Myocyte (in vitro differentiated cells): ENCODE measurements at places on chromosomes 7 and 10. TPM values are rescaled to one million over a fixed set of nuclear protein-coding genes. Genes with fewer than 3 reads are reported as not detected.
A peak's percentile ranks its signal among the peaks of the same experiment; 100 is the strongest.

The PNLIPRP2 gene
- not detected in 2 replicates for total RNA-seq

The MBL2 gene
- not detected in 2 replicates for total RNA-seq

The CYCS gene
- total RNA-seq, result 120 and 208 TPM in 2 replicates

The IFIT3 gene
- total RNA-seq, result 12.3 and 21.8 TPM in 2 replicates

The TBX20 gene
- not detected in 2 replicates for total RNA-seq

The CTNNA3 gene
- 3.1 and 6.9 TPM in 2 replicates for total RNA-seq

DNA sequence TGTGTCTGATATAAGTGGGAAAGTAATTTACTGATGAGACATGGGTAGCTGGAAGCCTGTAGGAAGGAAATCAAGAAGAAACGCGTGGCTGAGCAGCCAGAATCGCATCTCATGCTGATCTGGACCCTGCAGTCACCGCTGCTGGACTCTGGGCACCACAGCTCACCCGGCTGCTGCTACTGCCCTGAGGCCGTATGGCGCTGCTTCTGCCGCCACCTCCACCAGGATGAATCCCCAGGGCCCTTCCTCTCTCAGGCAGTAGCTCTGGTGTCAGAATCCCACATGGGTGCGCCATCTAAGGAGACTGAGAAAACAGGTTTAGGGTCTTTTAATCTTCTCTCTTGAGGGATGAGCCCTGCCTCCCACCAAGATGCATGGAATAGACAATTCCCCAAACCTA, 70.3 kb upstream of the AGK start:
- DNase-seq, result no peak

DNA sequence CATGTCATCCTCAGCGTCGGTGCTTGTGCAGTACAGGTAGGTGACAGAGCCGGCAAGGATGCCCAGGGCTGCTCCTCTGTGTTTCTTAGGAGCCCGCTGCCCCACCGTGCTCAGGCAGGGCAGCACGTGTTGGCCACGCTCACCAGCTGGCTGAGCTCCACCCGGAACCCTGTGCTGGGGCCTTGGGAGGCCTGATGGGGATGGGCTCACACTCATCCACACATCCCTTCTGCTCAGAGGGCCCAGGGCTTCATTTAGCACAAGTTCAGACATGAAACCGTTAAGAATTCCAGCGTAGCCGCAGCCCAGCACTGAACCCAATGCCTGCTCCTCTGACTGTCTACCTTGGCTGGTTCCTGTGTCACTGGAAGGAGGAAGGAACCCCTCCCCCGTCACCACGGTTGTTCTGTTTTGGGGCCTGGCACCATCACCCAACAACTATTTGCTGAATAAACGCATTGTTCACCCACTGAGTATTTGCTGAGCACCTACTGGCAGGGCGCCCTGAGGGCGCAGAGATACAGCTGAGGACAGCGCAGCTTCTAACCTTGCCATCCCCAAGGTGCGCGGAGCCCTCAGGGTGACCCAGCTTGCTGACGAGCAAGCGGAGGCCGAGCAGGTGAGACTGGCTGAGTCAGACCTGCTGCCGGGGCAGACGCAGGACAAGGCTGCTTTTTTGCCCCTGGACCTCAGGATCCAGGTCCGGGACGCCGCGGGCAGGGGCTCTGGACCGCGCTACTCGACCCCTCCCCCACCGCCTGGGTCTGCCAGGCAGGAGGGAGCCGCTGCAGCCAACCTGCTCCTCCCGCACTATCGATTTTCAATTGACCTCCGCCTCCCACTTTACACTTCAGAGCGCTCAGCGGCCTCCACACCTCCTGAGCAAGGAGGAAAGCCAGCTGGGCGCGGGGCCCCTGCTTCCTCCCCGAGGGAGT, 50.6 kb upstream of the RET start:
- DNase-seq, result no peak

GRCh38 chr7:132430861-132431822, 145.1 kb downstream of the PLXNA4 start:
- no peak for DNase-seq

DNA sequence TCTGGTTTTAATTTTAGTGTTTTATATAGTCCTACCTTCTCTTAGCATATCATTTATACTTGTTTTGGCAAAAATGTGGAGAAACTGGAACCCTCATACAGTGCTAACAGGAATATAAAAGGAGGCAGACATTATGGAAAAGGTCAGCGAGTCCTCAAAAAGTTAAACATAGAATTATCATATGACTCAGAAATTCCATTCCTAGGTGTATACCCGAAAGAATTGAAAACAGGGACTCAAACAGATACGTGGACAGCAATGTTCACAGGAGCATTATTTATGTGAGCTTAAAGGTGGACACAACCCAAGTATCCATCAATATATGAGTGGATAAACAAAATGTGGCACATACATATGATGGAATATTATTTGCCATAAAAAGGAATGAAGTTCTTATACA, 51.5 kb downstream of the VAX1 start:
- DNase-seq, result no peak

DNA sequence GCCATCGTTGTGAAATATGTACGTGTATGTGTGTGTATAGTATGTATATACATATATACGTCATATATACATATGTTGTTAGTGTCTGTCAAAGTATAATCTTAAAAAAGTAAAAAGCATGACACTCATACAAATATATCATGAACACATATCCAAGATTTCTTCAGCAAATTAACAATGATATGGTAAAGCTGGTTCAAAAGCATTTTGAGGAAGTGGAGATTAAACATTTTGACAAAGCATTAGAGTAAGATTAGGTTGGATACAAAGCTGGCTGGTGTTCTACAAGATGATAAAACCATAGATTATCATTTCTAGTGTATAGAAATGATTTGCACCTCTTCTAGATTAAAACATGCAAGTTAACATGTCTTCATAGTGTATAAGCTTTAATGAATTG, 771 bp upstream of the NUDCD3 start:
- no peak for DNase-seq

GRCh38 chr7:142808802-142809583, 38.2 kb downstream of the PRSS2 start:
- DNase-seq, result no peak

DNA sequence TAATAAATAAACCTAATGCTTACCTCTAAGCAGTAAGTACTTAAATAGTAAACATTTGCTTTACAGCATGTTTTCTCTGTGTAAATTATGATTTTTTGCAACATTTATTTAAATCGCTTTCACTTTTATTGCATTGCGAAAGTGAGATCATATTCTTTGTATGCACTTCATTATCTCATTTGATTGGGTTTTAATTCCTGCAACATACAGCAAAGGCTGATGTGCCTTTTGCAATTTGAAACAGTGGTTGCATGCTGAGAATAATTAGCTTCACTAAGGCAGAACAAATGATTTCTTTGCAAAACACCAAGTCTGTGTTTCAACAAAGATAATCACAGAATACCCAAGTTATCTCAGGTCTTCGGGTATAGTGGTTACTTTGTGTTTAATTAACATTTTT, 16.3 kb upstream of the THSD7A start:
- DNase-seq, result no peak

GRCh38 chr10:102247734-102248133, 2.4 kb downstream of the GBF1 start:
- no peak for DNase-seq

DNA sequence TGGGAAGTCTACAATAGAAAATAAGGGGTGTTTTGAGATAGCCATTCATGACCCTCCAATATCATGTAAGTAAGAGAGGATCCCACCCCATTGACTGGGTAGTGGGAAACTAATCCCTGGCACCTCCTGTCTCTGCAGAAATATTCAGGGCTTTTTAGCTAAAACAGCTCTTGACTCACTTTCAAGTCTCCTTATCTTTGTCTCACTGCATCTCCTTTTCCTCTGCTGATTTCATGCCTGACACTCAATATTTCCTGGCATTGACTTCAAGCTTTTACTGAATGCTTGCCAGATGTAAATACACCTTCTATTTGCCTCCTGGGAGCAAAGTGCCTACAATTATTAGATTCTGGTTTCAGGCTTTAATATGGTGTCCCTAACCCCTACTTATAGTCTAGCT, 57.1 kb downstream of the CHRM2 start:
- no peak for DNase-seq

DNA sequence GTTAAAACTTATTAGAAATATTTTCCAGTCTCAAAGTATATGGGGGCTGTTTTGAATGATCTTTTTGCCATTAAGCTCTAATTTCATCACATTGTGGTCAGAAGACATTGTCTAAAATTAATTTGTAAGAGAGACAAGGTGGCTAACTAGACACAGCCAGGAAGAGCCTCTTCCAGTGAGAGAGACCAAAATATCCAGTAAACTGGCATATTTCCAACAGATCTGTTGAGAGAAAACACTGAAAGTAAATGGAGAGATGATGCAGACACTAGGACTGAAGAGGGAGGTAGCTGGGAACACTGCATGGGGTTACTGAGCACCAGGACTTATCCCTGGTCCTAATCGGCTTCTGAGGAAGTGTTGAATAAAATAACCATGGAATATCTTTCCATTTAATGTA, 101.5 kb upstream of the TAS2R16 start:
- DNase-seq, result peak; percentile 84

- peak; percentile 59 for DNase-seq
These were observed 28.5 kb upstream of the TOMM7 start for GRCh38 chr7:22851145-22851544.

DNA sequence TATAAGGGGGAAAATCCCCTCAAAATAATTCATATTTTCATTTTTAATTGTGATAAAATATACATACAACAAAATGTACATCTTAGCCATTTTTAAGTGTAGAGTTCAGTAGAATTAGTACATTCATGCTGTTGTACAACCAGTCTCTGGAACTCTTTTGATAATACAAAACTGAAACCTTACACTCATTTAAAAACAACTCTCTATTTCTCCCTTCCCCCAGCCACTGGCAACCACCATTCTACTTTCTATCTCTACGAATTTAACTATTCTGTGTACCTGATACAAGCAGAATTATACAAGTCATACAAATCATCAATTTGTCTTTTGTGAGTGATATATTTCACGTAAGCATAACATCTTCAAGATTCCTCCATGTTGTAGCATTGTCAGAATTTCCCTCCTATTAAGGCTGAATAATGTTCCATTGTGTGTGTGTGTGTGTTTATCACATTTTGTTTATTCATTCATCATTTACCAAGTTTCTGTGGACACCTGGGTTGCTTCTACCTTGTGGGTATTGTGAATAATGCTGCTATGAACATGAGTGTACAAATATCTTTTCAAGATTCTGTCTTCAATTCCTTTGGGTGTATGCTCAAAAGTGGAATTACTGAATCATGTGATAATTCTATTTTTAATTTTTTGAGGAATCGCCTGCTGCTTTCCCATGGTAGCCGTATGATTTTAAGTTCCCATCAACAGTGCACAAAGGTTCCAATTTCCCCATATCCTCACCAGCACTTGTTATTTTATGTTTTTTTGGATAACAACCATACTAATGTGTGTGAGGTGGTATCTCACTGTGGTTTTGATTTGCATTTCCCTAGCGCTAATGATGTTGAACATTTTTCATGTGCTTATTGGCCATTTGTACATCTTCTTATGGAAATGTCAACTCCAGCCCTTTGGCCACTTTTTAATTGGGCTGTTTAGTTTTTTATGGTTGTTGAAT, 4.7 kb upstream of the EBLN1 start:
- DNase-seq, result no peak

DNA sequence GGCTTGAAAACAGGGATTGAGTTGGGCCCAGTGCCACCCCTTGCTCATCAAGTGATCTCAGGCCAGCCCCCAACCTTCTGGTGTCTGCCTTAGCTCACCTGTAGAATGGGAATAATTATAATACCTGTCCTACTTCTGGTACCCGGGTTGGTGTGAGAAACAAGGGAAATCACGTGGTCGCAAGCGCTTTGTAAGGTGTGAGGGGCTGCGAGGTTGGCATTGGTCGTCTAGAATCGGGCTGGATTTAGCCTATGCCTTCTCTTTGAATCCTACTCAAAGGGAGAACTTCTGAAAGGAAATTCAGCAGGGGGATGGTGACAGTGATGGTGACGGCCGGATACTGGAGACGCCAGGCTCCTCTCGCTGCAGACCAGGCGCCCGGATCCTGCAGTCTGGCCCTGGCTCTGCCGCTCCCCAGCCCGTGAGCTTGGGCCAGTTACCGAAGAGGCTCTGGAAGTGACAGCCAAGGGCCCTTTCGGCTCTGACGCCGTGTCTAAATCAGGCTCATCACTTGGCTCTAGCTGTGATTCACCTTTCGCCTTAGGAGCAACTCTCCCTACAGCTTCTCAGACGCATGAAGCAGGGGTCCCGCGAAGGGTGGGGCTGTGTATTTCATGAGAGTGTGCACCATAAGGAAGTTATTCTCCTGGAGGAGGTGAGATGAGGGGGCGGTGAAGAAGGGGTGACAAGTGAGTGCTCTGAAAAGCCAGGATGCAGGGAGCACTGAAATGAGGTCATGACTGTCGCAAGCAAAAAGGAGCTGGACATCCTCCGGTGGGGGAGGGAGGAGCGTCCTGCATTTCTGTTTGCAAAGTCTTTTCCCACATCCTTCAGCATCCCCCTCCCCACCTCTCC, 4.0 kb upstream of the CREB5 start:
- DNase-seq, result peak; percentile 52

DNA sequence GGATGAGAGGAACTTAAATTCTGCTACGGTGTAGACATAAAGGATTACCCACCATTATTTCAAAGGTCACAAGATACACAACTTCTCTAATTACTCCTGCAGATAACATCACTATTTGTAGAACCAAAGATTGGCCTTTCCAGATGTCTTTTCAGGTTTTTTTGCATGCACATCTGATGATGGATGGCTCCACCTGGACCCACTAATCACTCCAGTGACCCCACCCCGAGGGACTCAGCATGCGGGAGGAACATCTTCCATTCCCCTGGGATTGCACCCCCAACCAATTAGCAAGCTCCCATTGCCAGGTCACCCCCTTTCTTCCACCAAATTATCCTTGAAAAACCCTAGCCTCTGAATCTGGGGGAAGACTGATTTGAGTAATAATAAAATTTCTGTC, 608.9 kb downstream of the CNTNAP2 start:
- no peak for DNase-seq

- DNase-seq, result peak; percentile 38
These were observed 33.4 kb upstream of the PLPP4 start for GRCh38 chr10:120423431-120424197.

DNA sequence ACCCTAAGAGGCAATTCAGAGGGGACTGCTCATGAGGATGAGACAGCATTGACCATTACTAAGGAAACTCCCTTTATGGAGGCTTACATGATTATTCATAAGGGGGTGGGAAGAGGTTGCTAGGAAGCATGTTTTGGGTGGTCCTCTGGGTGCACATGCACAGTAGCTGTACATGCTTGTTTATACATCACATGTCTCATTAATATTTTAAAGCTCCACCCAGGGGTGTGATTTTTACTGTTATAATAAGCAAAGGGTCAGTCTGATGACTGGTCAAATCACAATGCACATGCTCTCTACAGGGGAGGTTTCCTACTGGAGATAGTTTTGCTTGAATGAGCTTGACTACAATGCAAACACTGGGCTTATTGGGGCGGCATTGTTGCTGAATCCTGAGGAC, 23.8 kb upstream of the PPP1R9A start:
- DNase-seq, result no peak

DNA sequence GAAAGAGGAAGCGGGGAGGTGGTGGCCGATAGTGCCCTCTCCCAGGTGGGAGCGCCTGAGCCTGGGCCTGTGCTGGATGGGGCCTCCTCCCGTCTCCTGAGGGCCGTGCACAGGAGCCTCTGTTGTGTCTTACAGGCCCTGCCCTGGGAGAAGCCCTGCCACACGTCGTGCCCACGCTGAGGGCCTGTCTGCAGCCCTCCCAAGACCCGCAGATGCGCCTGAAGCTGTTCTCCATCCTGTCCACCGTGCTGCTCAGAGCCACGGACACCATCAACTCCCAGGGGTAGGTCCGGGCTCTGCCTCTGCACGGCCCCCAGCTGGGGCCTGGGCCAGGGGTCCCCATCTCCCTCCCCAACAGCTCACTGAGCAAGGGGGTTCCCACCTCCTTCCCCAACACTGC, 43.3 kb upstream of the PRKAR1B start:
- no peak for DNase-seq
